ENCODE measurements at places on chromosomes 2 and 18. TPM values are rescaled to one million over a fixed set of nuclear protein-coding genes. Genes with fewer than 3 reads are reported as not detected.

GRCh38 chr2:23135481-23136100 is 249.4 kb upstream of the KLHL29 start:
- no peak for DNase-seq

Gene GKN1
- total RNA-seq = not detected

- no peak for DNase-seq
Measured at GRCh38 chr2:150631236-150631821, 143.9 kb upstream of the RND3 start.

Gene RFX8
- not detected for total RNA-seq

GRCh38 chr2:191620144-191620543 is 57.8 kb upstream of the NABP1 start:
- no peak for DNase-seq

Gene CROCC2
- total RNA-seq = not detected

GRCh38 chr18:50075772-50076171 is 119.2 kb downstream of the MYO5B start:
- DNase-seq = no peak

DNA sequence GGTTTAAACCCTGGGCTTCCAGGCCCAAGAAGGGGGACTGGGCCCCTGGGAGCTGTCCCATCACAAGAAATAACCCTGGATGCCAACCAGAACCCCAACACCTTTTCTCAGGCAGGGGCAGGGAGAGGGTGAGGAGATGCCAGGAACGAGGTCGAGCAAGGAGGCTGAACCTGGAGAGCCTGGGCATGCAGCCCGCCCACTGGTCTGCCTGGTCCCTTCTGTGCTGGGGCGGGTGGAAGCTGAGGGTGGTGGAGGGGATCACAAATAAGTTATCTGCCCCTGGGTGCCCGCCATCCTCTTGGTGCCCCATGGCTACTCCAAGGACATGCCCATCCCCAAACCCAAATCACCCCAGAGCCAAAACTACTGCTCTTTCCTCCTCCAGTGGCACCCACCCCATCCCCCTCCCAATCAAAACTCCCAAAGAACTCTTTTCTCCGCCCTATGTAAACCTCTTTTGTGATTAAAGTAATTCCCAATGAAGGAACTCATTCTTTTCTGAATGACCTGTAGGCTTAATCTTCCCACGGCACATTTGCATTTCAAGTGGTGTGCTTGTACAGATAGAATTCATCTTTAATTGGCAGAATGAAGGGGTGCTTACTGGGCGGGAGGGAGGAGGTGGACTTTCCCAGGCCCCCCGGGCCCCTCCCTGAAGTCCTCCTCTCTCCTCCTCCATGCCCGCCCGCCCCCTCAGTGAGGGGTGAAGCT is 47.9 kb downstream of the EFR3B start:
- no peak for DNase-seq

Gene KCNS3
- total RNA-seq = not detected

Gene PKDCC
- 42.2 TPM for total RNA-seq

DNA sequence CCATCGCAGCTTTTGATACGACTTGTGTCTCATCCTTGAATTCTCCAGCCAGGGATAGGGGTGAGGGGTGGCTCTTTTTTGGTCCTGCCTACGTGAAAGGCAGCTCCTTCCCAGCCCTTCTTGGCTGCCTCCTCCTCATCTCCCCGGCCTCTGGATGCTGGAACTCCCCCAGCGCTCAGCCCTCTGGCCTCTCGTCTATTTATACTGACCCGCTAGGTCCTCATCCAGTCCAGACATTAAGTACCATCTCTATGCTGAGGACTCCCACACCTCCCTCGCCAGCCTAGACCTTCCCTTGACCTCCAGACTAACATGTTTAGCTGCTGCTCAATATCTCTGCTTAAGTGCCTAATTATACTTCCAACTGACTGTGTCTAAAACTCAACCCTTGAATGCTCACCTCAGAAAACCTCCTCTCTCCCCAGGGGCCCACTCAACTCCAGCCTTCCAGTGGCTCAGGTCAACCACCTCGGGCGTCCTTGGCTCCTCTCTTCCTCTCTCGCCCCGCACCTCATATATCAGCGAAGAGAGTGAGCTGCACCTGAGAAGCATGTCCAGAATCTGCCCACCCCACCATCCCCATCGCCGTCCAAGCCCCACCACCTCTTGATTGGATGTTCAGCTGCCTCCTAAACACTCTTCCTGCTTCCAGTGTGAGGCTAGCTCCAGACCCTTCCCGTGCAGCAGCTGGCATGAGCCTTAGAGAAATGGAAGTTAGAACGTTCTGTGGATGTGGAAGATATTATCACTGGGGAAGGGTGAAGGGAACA is 34.8 kb downstream of the TOGARAM2 start:
- DNase-seq = no peak

- DNase-seq = no peak
Measured at GRCh38 chr2:204706939-204707338, 161.7 kb downstream of the PARD3B start.

Gene NT5DC4
- total RNA-seq = not detected

Gene RAB6C
- total RNA-seq = not detected

Gene ATRAID
- 125 TPM for total RNA-seq

Gene REG1B
- not detected for total RNA-seq

Gene SERPINB7
- not detected for total RNA-seq

Gene PPP1CB
- total RNA-seq = 198 TPM

DNA sequence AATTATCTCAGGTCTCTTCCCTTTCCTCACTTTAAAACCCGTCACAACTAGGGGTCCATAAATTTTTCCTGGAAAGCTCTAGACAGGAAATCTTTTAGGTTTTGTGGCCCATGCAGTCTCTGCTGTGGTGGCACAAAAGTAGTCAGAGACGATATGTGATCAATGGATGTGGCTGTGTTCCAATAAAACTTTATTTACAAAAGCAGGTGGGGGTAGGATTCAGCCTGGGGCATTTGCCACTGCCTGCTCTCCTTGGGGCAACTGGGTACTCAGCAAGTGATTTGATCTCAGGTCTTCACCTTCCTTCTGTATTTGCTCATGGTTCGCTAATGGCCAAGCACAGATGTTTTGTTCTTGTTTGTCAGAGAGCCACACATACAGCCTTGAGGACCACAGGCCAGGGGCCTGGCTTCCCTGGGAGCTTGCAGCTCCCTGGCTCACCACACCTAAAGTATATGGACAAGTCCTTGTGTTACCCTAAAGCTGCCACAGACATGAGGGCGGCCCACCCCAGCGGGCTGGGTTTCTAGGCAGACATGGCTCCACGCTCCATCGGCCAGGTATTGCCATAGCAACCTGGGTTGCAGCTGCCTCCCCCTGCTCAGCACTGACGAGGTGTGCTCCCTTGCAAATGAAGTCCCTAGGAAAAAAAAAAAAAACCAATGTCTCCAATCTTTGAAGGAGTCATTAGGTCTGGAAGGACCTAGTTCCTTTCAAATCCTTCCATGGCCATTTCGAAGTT is 89.7 kb upstream of the YWHAQ start:
- DNase-seq = no peak

Data from osteocyte (in vitro differentiated cells).